ENCODE measurements at places on chromosomes 13 and 19.

DNA sequence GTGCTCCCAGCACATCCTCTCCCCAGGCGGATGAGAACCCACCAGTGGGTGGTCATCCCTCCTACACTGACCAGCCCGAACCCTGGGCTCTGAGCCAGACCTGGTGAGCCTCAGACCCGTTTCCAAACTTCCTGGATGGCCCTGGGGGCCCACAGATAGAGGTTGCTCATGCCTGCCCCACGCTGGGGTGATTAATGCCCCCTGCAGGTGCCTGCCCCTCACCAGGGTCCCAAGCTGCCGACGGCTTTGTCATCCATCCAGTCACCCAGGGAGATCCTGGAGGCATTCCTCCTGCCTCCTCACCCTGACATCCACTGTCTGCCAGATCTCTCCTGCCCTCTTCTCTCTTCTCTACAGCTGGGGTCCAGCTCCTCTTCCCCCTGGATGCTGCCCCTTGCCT is 28.4 kb upstream of the PLA2G4C start:
- DNase-seq: no peak

GRCh38 chr13:75139291-75139690 is 342.7 kb downstream of the TBC1D4 start:
- DNase-seq: no peak

GRCh38 chr13:107650081-107650701 is 565.1 kb downstream of the LIG4 start:
- DNase-seq: no peak

DNA sequence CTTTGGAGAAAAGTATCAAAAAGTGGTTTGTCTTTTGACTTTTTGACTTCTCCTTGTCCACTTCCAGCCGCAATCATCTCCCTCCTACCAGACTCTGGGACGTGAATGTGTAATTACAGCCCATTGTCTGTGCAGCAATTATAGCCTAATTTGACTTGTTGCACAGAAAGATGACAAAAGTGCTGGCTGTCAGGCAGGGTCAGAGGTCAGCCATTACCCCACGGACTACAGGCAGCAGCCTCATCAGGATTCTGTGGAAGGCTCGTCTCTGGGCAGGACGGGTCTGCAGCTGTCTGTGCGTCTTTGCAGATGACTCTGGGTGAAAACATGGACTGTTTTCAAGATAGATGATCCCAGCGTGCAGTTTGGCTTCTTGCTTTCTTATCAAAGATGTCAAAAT is 102.2 kb upstream of the EDNRB start:
- no peak for DNase-seq

DNA sequence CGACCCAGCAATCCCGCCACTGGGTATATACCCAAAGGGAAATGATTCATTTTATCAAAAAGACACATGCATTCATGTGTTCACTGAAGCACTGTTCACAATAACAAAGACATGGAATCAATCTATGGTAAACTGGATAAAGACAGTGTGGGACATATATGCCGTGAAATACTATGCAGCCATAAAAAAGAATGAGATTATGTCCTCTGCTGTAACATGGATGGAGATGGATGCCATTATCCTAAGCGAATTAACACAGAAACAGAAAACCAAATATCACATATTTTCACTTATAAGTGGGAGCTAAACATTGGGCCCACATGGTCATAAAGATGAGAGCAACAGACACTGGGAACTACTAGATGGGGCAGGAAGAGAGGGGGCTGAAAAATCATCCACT is 345.0 kb downstream of the UQCRFS1 start:
- DNase-seq: no peak
